Naive thymus-derived CD4-positive, alpha-beta T cell (primary cell): ENCODE measurements at places on chromosomes 7 and 10. TPM values are rescaled to one million over a fixed set of nuclear protein-coding genes. Genes with fewer than 3 reads are reported as not detected.

Gene DNA2
- 7.3 TPM for total RNA-seq

Gene PKD2L1
- not detected for total RNA-seq

Gene TNKS2
- 34.3 and 35.0 TPM in 2 replicates for total RNA-seq

Gene PON3
- not detected for total RNA-seq

Gene ITIH5
- total RNA-seq = not detected

Gene LEP
- not detected for total RNA-seq

Gene CXCL12
- total RNA-seq = not detected

Gene RASSF4
- total RNA-seq = 3.0 TPM

Gene RGS10
- total RNA-seq = 89.5 TPM

Gene CYP17A1
- total RNA-seq = not detected

Gene TWIST1
- total RNA-seq = not detected

Gene FAM131B
- 0.41 and 0.53 TPM in 2 replicates for total RNA-seq

Gene ITPRIP
- total RNA-seq = 88.7 TPM

Gene MAGI2
- total RNA-seq = 0.05 TPM in 1 of 2 replicates, not detected in the other

Gene TACC2
- total RNA-seq = 0.03 TPM in 1 of 2 replicates, not detected in the other

Gene CRYGN
- total RNA-seq = 0.46 TPM in 1 of 2 replicates, not detected in the other

Gene CLRN3
- not detected for total RNA-seq

Gene CARD11
- total RNA-seq = 136 TPM

Gene TMEM243
- total RNA-seq = 119 TPM

Gene RAB19
- 4.3 TPM for total RNA-seq

Gene WDR91
- total RNA-seq = 59.2 TPM

Gene RAMP3
- 0.39 TPM for total RNA-seq

Gene IFRD1
- total RNA-seq = 223 TPM

Gene HOXA9
- total RNA-seq = not detected

Gene SYCE1
- not detected for total RNA-seq

Gene SPDYE9
- total RNA-seq = not detected

Gene VWDE
- 3.9 TPM for total RNA-seq
